ENCODE measurements at places on chromosomes 6 and 20.

GRCh38 chr6:108897371-108897770, 49.1 kb downstream of the ARMC2 start:
- no peak for DNase-seq

DNA sequence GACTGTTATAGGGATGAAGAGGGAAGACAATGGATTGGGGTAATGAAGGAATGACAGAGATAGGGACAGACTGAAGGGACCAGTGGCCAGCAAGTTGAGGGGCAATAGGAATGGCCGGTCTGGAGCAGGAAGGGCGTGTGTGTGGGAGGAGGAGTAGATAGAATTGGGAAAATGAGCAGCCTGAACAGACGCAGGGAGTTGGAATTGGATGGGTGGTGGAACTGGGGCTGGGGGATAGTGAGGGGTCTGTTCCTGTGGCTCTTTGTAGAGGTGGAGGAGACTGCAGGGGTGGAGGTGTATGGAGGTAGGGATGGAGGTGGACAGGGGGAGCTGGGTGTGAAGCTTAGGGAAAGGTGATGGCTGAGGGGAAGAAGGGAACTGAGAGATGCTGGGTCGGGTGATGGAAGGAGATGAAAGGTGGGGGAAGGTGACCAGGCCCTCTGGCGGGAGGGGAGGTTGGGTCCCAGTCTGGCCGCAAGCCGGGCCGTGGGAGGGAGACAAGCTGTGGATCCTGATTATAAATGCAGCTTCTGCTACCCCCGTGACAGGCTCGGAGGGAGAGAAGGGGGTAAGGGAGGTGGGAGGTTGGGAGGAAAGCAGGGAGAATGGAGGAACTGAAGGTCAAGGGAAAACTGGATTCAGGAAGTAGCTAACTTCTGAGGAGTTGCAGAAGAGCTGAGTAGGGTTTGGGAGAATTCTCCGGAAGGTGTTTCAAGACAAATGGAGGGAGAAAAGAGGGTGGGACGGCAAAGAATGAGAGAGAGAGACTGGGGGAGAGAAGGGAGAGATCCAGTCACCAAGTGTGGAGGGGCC, 5.2 kb downstream of the SYNGAP1 start:
- no peak for DNase-seq

GRCh38 chr6:151441390-151442166, 10.3 kb downstream of the RMND1 start:
- DNase-seq: no peak

DNA sequence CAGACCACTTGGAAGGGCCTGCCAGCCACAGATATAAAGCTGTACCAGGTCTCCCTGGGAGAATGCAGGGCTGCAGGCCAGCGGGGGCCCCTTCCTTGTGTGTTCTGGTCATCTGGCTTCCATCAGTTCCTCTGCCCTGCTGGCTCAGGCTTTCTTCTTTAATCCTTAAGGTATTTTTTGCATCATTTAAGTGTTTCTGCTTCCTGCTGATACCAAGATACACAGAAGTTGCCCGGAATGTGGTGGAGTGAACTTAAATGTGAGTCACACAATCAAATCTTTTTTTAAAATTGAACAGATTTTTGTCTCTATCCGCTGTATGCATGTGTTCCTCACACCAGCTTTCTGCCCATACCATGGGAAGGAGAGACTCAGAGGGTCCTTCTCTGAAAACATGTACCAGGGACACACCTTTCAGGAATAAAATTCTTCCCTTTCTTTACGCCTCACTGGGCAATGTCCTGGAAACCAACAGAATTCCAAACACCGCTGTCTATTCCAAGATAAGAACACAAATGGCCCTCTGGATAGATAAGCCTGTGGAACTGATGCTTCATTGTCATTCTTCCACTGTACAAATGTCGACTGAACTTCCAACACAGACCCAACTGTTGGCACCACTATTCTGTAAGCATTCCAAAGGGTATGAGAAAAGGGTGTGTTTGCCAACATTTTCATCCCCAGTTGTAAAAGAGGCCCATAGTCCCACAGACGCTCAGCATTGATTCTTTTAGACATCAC, 206.2 kb upstream of the MYLIP start:
- no peak for DNase-seq

- no peak for DNase-seq
Observed at GRCh38 chr6:25377664-25378063, 98.5 kb downstream of the CARMIL1 start.

- no peak for DNase-seq
Observed at GRCh38 chr6:119844387-119844786, 494.8 kb upstream of the MAN1A1 start.

GRCh38 chr6:33128318-33128717, 52.5 kb downstream of the HLA-DPB1 start:
- DNase-seq: no peak

- DNase-seq: no peak
Observed at GRCh38 chr6:14826456-14826855, 419.4 kb upstream of the JARID2 start.

DNA sequence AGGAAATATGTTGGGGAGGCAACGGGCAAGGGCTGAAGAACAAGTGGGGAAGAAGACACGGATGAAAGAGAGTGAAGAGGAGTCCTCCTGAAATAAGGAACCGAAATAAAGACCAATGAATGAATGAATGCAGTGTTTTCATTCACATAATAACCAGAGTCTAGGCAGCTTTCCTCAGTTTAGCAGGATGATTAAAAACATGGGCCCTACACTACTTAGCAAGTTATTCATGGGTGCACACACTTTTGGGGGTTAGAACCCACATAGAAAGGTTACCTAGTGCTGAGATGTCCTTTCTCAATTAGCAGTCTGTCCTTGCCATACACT, 5.9 kb upstream of the FUCA2 start:
- DNase-seq: no peak

All from stimulated activated CD4-positive, alpha-beta T cell treated with anti-CD3 and anti-CD28 coated beads, TNF-alpha, amount 100 ng/mL, for 4 hours (primary cell).